ENCODE measurements at places on chromosomes 1 and 21.
A peak's percentile ranks its signal among the peaks of the same experiment; 100 is the strongest.

- DNase-seq = peak; percentile 42
These were observed 1.7 kb upstream of the KIF26B start for GRCh38 chr1:245153081-245153551.

DNA sequence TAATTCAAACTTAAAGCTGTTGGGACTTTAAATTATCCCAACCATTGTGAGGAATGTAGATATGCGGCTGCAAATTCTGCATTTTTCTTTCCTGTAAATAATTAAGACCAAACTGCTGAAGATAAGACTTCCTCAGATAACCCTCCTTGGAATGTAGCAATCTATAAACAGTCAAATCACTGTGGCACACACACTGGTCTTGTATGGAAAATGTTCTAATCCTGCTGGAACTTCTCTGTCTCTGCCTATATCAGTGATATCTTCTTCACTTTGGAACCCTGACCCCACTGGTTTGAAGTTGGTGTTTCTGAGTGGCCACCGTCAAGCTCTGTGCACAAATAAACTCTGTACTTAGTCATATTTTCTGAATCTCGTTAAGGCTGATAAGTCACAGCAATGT lies 32.9 kb downstream of the HSF2BP start:
- no peak for DNase-seq

- no peak for DNase-seq
These were observed 32.7 kb upstream of the ANGPTL7 start for GRCh38 chr1:11156441-11156840.

DNA sequence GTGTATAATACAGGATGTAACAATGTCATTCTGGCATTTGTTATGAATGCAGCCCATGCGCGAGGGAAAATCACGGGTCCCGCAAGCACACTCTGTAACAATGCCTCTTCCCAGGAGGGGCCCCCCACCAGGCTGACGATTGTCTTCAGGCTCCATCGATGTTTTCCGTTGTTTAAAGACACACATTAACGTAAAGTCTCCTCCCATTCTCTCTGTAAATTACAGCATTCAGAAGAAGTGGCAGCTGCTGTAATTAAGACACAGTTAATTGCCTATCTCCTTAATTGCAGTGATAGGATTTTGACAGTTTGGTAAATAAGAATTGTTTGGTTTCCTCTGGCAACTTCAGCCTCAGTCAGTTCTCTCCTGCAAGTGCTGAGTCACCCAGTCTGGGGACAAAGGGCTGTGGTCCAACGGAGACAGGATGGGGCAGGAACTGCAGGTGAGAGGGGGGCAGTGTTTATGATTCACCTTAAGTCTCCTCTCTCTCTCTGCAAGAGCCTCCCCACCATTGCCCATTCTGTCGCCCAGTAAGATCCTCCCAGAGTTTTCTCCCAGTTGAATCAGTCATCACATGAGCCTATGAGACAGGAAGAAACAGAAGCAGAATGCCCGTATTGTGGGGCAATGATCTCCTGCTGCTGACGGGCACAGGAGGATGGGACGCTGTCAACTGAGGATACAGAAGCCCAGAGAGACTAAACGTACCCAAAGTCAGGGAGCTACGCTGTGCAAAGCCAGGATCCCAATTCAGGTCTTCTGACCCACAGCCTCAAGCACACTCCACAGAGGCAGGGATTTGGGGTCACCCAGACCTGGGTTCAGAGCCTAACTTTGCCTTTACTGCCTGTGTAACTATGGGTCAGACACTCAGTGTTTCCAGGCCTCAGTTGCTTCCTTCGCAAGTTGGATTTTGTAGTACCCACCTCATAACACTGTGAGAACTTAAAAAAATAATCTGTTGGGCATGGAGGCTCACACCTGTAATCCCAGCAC lies 110.0 kb downstream of the ADSS2 start:
- no peak for DNase-seq

DNA sequence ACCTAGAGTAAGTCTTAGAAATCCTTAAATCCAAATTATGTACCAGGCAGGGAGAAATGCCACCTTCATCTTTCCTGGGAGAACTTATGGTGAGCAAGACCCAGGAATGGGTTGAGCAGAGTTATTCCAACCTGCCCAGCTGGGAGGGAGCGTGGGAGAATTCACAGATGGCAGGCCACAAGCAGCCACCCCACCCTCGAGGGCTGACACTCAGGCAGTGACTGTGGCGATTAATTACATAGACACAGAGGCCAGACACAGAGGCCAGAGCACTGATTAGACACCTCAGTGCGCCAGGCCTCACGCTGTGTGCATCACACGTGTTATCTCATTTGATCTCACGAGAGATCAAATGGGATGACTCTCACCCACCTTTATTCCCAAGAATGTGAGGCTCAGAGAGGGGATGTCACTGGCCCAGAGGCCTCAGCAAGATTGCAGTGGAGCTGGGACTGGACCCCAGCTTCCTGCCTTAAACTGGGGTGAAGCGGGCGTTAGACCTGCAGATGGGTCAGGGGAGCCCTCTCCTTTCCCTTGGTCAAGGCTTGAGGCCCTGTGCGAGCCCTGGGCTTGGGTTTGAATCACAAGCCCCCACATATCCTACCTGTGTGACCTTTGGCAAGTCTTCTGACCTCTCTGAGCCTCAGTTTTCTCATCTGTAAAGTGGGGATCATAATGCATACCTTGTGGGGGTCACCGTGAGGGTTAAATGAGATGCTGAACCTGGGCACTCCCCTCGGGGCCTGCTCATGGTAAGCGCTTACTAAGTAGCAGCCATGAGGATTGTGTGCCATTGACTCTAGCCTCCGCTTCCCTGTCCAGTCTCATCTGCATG lies 28.8 kb upstream of the PADI4 start:
- no peak for DNase-seq

DNA sequence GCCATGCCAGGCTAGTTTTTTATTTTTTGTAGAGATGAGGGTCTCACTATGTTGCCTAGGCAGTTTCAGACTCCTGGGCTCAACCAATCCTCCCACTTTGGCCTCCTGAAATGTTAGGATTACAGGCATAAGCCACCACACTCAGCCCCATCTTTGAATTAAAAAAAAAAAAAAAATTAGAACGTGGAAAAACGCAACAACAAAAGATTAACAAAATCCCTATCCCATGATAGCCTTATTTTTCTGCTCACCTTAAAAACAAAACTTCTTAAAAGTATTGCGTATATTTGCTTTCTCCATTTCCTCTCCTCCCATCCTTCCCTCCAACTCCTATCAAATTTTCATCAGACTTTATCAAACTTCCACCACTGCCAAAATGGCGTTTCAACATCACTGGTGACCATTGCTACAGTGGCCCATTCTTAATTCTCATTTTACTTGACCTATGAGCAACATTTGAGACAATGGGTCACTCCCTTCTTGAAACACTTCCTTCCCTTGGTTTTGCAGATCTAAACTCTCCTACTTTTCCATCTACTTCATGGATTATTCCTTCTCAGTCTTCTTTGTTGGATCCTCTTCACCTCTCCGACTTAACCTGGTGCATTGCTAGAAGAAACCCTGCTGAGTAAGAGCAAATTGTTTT lies 579 bp upstream of the ZNF684 start:
- DNase-seq = no peak

DNA sequence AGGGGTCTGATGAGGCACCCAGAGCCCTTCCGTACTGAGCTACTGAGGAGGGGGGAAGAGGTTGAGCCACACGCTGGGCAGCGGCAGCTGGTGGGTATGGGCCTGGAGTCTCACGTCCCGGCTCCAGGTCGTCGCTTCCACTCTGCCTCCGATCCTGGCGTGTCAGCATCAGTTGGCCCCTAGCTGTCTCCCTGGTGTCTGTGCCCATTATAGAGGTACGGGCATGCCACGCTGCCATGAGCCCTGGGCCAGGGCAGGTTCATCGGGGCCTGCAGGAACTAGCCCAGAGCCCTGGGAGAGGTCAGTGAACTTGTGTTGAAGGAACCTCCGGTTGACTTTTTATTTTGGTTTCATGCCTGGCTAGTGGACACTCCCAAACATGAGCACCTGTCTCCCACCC lies 18.2 kb downstream of the COQ8A start:
- DNase-seq = no peak

DNA sequence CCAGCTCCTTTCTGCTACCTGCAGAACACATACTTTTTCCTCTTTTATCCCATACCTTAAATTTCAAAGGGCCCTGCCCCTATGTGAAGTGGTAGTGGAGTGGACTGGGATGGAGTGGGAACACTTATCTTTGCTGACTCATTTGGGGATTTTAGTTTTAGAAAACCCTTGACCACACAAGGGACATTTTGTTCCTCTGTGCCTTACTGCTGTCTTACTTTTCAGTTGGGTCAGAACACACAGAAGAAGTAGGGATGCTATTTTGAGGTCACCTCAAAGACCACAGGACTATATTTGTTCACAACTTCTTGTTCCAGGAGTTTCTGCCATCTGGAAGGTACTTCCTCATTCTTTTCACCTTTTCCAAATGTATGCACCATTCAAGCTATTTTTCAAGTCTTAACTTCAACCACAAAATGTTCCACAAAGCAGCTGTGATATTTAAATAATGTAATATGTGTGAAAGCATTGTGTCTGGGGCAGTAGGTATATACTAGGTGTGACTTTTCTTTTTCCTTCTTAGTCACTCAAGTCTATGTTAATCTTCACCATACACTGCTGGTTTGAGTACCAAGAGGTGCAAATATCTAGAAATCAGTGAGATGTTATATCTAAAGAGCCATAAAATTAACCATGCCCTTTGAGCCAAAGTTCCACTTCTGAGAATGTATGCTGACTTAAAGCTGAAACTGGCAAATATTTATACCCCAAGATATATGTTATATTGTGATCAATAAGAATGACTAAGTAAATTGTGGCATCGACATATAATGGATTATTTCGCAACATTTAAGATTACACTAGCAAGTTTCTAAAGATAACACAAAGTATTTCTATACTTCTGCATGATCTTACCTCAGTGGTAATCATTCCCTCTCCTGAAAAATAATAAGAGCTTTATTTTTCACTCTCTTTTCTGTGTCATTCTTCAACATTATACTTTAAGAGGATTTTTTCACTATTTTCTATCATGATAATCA lies 308.5 kb downstream of the MRPL39 start:
- DNase-seq = no peak

GRCh38 chr1:19643602-19644394 lies at the start of gene NBL1:
TSS of gene NBL1 (plus strand) at chr1:19644311. CDS start at chr1:19655031, 10,720 bp downstream.
- DNase-seq = peak; percentile 43

DNA sequence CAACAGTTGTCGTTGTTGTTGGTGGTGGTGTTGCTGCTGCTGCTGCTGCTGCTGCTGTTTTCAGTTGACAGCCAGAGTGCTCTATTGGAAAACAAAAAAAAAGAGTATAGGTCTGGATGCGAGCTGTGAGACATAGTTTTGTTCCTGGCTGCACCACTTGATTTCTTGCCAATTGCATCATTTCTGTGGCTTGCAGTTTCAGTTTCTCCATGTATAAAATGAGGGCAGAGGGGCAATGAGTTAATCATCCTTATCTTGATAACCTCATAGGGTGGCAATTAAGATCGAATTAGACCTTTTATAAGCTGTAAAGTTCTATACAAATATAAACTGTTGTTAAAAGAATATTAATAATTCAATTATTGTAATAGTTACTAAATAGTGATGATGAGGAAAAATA lies 156.7 kb downstream of the DMRTA2 start:
- no peak for DNase-seq

DNA sequence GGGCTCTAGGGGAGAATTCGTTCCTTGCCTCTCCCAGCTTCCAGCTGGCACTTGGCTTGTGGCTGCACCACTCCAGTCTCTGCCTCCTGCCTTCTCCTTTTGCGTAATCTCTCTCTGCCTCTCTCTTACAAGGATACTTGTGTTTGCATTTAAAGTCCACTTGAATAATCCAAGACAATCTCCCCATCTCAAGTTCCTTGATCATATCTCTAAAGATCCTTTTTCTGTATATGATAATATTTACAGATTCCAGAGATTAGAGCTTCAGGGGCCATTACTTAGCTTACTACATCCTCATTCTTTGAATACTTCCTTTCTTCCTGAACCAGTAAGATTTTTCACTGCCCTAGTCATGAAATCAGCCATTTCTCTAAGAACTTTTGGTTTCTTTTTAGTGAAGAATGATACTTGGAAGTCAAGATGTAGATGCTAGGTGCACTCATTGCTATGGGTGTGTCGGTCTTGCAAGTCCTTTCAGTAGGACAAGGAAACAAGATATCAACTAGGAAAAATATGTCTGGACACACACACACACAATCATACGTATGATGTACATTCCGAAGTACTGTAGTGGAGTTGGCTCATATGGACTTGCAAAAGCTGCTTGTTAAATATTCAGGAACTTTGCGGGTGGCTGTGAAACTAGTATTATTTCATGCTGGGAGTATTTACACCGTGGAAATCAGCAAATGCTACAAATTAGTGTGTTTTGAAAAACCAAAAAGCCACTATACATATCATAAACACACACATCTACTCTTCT lies 20.8 kb upstream of the RLF start:
- DNase-seq = no peak

DNA sequence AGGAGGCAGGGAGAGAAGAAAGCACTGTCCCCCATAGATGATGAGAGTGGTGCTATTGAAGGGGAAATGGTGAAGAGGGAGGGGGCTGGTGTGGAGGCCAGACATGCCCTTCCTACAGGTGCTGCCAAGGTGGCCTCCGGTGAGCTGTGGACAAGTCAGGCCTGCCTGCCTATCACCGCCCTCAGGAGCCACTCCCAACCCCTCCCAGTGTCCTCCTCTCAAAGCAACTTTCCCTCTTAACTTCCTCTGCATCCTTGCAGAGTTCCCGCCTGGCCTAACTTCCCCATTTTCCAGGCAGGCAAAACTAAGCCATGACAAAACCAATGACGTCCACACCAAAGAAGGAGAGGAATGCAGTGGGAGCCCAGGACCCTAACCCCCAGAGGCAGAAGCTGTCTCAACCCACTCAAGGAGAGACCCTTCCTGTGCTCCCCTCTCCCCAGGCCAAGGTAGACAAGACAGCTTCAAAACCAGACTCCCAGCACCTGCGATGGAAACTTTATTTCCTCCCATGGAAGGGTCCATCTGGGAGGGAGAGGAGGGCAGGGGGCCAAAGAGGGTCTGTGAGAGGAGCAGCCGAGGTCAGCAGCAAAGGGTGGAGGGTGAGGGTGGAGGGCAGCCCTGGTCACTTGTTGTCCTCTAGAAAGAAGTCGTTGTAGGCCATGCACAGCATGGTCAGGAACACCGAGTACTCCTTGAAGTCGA lies 1.0 kb upstream of the S100A6 start:
- DNase-seq = no peak

DNA sequence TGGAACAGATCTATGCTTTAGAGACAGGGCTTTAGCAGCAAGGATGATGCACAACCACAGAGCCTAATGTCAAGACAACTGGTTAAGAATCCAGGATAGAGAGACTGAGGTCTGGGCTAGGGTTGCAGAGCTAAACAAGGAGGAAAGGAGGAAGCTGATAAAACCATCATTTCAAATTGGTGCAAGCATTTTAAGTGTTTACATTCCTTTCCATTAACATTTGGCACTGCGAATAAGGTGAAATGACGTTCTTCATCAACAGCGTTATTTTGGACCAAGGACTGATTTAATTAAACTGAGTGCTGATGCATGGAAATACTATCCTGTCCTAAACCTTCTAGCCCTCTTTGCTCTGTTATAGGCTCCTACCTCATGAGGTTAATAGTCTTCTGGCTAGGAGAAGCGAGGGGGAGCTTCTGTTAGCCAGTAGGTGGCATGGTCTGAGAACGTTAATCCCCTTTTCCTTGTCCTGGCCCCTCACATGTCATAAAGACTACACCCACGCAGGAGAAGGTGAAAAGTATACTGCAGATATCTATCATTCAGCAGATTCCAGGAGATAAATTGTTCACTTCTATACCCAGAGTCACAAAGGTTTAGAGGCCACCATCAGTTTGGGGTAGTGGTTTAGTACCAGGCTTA lies 7.6 kb upstream of the C1orf21 start:
- no peak for DNase-seq
